Muscle of leg (tissue), 16 donors: ENCODE measurements at places on chromosomes 2 and 18.

- DNase-seq = peak; percentile 95
These were observed at the start of gene AGAP1 for GRCh38 chr2:235493775-235494715. Gene AGAP1, plus strand, starts transcription at chr2:235494043.

DNA sequence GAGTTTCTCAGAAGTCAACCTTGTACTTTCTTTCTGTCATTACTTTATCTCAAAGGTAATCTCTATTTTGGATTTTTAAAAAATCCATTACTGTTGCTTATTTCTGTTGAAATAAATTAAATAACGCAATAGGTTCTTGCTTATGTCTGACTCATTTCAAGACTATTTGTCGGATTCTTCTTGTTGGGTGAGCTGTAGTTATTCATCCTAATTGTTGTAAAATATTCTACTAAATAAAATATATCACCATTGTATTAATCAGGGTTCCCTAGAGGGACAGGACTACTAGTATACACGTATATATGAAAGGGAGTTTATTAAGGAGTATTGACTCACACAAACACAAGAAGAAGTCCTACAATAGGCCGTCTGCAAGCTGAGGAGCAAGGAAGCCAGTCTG, 403.9 kb upstream of the CYRIA start:
- no peak for DNase-seq

DNA sequence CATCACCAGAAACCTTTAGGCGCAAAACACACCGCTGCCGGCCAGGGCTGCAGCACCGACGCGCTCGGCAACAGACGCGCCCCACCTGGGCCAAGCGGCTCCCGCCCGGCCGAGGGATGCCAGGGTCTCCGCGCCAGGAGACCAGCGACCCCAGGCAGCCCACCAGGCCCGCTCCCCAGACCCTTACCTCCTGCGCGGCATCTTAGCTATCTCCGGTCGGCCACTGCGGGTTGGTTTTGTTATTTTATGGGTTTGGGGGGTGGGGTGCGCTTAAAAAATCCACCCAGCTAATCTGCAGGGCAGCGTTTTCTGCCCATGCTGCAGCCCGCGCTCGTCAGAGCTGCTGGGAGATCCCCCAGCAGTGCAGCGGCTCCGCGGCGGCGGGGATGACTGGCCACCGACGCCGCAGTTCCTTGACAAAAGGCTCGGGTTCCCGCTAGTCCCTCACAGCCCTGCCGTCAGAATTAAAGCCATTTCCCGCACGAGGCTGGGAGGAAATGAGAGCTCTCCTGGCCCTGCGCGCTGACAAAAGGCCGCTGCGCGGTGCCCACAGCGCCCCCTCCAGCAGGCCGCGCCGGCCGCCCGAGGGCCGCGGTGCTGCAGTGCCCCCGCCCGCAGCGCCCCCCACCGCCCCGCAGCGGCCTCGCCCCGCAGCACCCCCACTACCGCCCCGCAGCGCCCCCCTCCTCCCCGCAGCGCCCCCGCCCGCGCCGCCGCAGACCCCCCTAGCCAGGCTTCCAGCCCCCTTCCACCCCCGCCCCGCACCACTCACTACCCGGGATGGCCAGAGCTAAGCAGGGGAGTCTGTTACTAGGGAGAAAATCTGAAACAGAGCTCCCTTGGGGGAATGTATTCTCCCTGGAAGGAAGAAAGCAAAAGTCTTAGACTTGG, at the start of gene ADD2:
TSS of gene ADD2 (minus strand) at position 502 of the 891 bp plus-strand sequence. CDS start 61,792 bp downstream, outside the sequence.
- DNase-seq = peak; percentile 68

DNA sequence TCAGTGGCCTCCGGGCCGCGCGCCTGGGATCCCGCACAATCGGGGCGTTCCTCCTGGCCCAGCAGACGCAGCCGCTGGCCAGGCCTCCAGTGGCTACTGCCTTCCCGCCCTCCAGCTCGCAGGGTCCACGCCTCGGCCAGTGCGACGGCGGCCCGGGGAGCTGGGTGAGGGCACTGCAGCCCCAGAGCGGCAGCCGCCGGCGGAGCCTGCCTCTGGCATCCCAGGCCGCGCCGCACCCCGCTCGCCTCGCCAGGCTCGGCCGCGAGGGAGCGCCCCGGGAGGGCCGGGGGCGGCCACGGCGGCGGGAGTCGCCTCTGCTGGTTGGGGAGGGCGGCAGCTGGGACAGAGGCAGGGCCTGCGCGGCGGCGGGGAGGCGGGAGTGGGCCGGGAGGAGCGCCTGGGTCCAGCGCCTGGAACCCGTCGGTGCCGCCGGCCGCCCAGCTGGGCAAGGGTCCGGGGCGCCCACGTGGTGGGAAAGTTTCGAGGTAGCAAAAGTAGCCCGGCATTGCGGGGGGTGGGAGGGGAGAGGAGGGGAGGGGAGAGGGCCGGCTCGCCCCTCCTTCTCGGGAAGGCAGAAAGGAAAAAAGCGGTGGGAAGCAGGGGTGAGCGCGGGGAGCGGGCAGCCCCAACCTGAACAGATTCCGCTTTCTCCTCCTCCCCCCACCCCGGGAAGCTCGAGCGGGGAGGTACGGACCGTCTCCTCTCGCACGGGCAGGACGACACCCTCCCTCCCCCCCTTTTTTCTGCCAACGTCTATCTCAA, 1.5 kb upstream of the INHBB start:
- no peak for DNase-seq

- peak; percentile 62 for DNase-seq
These were observed 1085.3 kb upstream of the CNTNAP5 start for GRCh38 chr2:122939796-122940195.

- DNase-seq = no peak
These were observed 259.8 kb upstream of the CCDC68 start for GRCh38 chr18:55219059-55219458.

- peak; percentile 13 for DNase-seq
These were observed 43.9 kb downstream of the LANCL1 start for GRCh38 chr2:210432633-210433032.

- no peak for DNase-seq
These were observed 105.8 kb downstream of the RAB3GAP1 start for GRCh38 chr2:135157856-135158255.

- DNase-seq = no peak
These were observed 89.6 kb downstream of the TGFA start for GRCh38 chr2:70463997-70464396.

GRCh38 chr2:238105506-238106338, 5.6 kb downstream of the ESPNL start:
- DNase-seq = no peak

DNA sequence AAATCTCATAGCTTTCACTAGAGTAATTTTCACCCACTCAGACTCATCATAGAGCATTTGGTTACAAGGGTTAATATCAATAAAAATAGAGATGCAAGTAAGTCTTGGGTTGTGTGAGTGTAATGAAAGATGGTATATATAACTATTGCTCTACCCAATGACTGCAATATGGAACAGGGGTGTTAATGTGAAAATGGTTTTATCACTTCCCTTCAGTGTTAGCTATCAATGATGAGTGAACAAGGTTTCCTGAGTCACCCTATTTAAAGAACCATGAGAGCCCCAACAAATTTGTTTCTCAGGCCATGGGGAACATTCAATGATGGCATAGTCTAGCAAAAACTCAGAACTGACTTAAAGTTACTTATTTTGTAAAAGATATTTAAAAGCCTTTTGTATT, 1133.6 kb upstream of the ZEB2 start:
- no peak for DNase-seq

DNA sequence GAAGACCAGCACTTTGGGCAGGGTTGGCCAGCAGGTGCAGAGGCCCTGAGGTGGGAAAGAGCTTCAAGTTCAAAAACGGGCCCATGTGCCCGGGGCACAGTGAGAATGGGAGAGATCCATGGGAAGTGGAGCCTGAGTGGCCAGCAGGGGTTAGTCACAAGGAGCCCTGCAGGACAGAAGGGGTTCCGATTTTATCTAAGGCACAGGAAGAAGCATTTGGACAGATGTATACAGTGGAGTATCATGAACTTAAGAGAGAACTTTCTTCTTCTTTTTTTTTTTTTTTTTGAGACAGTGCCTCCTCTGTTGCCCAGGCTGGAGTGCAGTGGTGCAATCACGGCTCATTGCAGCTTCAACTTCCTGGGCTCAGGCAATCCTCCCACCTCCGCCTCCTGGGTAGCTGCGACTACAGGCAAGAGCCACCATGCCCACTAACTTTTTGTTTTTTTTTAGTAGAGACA, 24.0 kb downstream of the WIPF1 start:
- DNase-seq = no peak

DNA sequence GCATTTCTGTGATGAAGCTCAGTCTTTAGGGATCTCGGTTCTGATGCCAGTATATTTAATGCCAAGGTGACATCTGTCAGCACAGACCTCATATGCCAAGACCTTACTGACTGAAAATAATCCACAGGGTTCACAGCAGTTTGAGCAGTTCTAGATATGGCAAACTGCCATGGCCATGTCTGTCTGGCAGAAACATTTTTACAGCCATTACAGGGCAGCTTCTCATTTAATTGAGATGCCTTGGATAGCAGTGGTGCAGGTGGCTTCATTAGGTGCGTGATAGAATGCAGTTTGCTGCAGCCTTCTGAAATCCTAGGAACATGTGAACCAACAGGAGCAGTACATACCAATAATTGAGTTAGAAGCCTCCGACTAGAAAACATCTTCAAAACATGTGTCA, 510.6 kb downstream of the XIRP2 start:
- DNase-seq = peak; percentile 52

- peak; percentile 68 for DNase-seq
These were observed 45.0 kb upstream of the MGAT5 start for GRCh38 chr2:134208825-134209224.

GRCh38 chr2:9558948-9559381, 3.3 kb upstream of the ADAM17 start:
- DNase-seq = peak; percentile 56
